Upper lobe of left lung (tissue), 6 donors: ENCODE measurements at places on chromosomes 3 and 15. TPM values are rescaled to one million over a fixed set of nuclear protein-coding genes. Genes with fewer than 3 reads are reported as not detected.

GRCh38 chr3:194274424-194275085, 76.6 kb downstream of the CPN2 start:
- H3K36me3 ChIP-seq: no peaks in the 10 kb centered on the region
- no peak overlapping the region for H3K4me3 ChIP-seq
- H3K27ac ChIP-seq: peak overlapping the region; percentile 39

DNA sequence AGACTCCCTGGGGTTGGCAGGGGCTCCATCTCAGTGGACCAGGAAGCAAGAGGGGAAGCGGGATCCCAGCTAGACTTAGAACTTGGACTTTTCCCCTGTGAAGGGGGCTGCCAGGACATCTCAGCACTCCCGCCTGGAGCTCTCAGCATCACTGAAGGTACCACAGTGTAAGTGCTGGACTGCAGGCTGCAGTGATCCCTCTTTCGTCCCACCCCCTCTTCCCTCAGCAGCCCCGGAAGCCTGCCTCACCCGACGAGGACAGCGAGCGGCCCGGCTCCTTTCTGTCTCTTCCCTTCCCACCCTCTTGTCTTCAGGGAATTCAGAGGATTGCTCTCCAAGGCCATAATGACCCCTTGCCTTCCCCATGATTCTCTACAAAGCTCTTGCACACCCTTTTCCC, 94.4 kb downstream of the ANP32A start:
- H3K4me1 ChIP-seq: peaks cover 17% of the 10 kb centered on the region
- H3K27me3 ChIP-seq: no peaks in the 10 kb centered on the region
- peak overlapping the region; percentile 9 for H3K27ac ChIP-seq
- H3K4me3 ChIP-seq: no peak overlapping the region
- no peaks in the 10 kb centered on the region for H3K36me3 ChIP-seq

- no peak overlapping the region for H3K27ac ChIP-seq
- H3K4me3 ChIP-seq: no peak overlapping the region
- no peaks in the 10 kb centered on the region for H3K36me3 ChIP-seq
- H3K4me1 ChIP-seq: no peaks in the 10 kb centered on the region
Observed at GRCh38 chr15:53588773-53589172, 170.7 kb downstream of the WDR72 start.

The HGD gene
- total RNA-seq: 0.89 TPM

GRCh38 chr3:133158686-133159085, 120.5 kb downstream of the TMEM108 start:
- no peak overlapping the region for H3K4me3 ChIP-seq
- H3K27me3 ChIP-seq: no peaks in the 10 kb centered on the region
- no peak overlapping the region for H3K27ac ChIP-seq
- DNase-seq: no peak
- no peaks in the 10 kb centered on the region for H3K36me3 ChIP-seq
